ENCODE measurements at places on chromosomes 16 and 17.

DNA sequence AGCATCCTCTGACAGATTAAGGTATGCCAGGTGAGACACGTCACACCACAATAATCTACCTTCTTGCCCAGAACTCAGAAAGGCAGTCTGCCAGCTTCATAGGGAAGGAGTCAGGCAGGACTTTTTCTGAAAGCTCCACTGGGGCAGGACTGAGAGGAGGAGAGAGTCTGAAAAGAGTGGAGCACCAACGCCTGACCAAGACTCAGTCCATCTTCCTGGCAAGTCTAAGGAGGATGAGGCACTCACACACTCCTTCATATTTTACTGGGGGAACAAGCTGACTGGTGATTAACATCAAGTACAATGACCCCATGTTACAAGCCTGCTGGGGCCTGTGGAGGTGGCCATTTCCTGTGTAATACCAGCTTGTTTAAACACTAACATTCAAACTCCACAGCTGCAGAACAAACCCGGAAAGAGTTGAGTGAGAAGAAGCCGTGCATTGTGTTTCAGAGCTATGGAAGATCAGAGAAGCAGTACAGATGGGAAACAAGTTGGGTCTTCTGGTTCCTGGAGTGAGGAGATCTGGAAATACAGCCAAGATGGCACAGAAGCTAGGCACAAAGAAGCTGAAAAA lies 122.4 kb downstream of the HIC1 start:
- DNase-seq = no peak

GRCh38 chr16:66508248-66508913 lies 41.5 kb downstream of the TK2 start:
- DNase-seq = no peak

- DNase-seq = peak; percentile 44
Observed at GRCh38 chr16:57507136-57508034, 21.1 kb upstream of the DOK4 start.

DNA sequence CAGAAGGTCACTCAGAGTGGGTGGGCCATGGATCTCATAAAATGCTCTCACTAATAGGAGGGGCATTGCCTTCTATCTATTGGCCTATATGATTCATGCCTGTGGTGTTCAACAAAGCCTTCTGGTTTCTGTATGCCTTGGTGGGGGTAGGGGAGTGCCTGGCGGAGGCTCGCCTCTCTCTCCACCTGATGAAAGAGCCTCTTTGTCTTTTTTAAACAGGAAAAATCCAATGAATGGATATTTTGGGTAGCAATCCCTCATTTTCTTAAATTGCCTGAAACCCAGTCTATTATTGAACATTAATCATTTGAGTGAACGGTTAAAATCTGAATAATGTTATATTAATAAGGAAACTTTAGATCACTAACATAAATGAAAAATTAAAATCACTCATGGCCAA lies 90.6 kb downstream of the TOX3 start:
- DNase-seq = no peak

- no peak for DNase-seq
Observed at GRCh38 chr16:64150193-64150592, 971.7 kb downstream of the CDH11 start.
